ENCODE measurements at places on chromosomes 2 and 18.

DNA sequence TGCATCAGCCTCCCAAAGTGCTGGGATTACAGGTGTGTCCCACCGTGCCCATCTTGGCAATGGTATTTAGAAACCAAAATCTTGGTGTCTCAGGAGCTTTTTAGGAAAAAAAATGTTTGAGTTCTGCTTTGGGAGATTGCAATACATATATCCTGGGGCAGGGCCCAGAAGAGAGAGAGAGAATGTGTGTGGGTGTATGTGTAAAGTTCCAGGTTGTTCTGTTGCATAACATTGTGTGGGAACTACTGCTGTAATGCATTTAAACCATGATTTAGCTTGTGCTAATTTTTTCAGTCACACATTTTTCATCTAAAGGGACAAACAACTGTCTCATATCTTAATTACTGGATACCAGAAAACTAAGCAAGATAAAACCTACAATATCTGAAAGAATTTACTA lies 70.8 kb upstream of the NABP1 start:
- DNase-seq, result no peak

- no peak for DNase-seq
Observed at GRCh38 chr2:147548451-147548850, 296.4 kb upstream of the ACVR2A start.

- DNase-seq, result no peak
Observed at GRCh38 chr2:8684540-8684877, 2.7 kb downstream of the ID2 start.

GRCh38 chr2:23221236-23221635 lies 163.7 kb upstream of the KLHL29 start:
- no peak for DNase-seq

DNA sequence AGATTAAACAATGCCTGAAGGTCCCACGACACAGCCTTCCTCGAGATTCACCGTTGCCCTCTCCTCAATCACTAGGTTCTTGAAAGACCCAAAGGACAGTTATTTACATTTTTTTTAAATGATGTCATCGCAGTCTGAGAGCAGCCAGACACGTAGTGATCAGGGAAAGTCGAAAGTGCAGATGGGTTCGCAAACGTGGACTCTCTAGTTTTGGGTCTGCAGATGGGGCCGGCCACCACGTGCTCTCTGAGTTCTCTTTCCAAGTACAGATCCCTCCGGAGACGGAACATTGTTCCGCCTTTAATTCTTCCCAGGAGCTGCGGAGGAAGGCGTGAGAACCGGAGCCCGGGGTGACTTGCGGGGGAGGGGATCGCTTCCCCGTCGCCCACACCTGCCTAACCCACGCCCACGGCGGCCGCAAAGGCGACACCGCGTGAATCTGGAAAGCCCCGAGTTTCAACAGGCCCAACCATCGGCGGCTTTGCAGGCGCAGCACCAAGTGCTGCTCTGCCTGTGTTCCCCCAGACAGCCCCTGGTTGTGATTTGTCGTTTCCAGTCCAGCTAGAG lies 54.3 kb downstream of the PKDCC start:
- DNase-seq, result no peak

- no peak for DNase-seq
Observed at GRCh38 chr18:70931942-70932814, 643.3 kb downstream of the SOCS6 start.

DNA sequence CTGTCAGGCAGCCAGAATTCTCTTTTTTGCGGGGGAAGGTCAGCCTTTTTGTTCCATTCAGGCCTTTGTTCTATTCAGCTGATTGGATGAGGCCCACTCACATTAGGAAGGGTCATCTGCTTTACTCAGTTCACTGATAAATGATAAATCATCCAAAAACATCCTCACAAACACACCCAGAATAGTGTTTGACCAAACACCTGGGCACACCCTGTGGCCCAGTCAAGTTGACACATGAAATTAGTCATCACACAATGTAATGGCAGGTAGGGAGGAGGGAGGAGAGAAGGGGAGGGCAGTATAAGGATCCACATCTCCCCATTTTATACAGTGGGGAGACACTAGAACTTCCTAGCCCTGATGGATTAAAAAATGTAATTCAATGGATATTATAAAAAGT lies 8.3 kb upstream of the RMC1 start:
- no peak for DNase-seq

- no peak for DNase-seq
Observed at GRCh38 chr18:21433436-21433835, 167.1 kb downstream of the ESCO1 start.

GRCh38 chr18:45726603-45727002 lies 2.6 kb downstream of the SLC14A1 start:
- DNase-seq, result no peak

GRCh38 chr2:47617523-47618271 lies 165.2 kb upstream of the MSH6 start:
- no peak for DNase-seq

- no peak for DNase-seq
Observed at GRCh38 chr18:77140439-77141109, 8.0 kb upstream of the MBP start.

- DNase-seq, result no peak
Observed at GRCh38 chr2:195505701-195506100, 151.3 kb upstream of the SLC39A10 start.

- no peak for DNase-seq
Observed at GRCh38 chr2:126889071-126889470, 9.6 kb upstream of the TEX51 start.

- DNase-seq, result no peak
Observed at GRCh38 chr2:219308142-219309101, 779 bp downstream of the PTPRN start.

DNA sequence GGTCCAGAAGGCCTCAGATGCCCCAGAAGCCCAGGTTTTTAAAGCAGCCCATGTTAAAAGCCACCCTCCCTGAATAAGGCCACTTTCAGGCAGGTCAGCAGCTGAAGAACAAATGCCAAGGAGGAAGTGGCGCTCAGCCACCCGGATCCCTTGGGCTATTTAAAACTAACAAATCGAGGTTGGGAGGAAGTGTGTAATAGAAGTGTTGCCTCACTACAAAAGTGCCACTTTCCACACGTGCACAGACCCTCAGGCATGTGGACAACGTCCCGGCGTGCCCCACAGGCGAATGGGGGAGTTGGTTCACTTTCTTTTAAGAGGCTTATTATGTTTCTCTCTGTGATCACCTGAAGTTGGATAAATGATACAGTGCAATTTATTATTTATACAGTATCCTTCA lies 173.8 kb upstream of the SALL3 start:
- DNase-seq, result no peak

DNA sequence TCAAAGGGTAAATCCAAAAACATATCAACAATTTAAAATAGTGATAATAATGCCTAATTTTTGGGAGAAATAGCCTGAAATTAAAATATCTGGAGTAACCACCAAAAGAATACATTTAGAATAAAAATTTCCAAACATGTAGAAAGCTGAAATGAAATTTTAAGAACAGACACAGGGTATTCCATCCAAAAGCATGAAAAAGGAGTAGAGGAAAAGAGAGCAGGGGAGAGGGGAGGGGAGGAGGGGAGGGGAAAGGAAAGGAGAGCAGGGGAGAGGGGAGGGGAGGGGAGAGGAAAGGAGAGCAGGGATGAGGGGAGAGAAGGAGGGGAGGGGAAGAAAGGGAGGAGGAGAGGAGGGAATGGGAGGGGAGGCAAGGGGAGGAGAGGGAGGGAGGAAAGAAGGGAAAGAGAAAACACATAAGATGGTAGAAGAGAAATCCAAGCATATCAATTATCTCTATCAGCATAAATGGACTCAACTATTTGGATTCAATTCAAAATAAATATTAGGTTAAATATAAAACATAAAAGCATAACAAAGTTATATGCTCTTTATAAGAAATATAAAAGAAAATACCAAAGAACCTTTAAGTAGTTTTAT lies 141.1 kb downstream of the ZNF385B start:
- DNase-seq, result no peak

- no peak for DNase-seq
Observed at GRCh38 chr18:23038712-23039111, 96.6 kb upstream of the CABLES1 start.

DNA sequence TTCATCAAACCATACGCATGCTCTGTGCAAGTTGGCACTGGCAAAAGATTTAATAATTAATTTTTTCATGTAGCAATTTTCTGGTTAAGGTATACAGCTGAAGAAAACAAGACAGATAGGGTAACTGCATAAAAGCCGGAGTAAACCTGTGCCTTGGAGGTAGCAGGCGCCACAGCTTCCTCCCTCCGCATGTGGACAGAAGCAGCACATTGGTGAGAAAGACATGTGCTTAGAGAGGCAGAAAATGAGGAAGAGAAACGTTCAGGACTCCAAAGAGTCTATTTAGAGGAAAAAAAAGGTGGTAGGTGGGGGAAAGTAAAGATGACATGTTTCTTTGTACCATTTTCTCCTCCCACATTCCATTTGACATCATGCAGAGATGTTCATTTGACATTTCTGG lies 9.3 kb downstream of the ST6GAL2 start:
- DNase-seq, result no peak

DNA sequence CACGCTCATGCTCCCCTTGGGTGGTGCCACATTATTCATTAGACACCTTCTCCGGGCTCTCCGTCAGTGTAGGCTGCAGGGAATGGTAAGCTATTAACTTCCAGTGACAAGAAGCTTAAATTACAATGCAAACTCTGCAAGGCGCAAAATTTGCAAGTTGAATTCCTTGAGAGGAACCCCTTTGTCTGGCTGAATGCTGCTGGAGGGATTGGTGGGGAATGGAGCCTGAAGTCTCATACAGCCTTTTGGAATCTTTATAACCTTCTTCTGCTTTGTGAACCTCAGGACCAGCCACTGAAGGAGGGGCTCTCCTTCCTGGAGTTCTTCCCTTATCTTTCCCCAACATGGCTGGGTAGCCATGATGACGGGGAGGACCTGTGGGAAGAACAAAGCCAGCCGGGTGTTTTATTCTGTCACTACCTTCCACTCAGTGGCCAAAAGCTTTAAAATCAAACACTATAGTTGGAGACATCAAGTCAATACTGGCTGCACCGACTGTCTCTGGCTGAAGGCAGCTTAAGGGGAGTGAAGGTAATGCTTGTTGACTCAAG lies 220.9 kb upstream of the EPHA4 start:
- no peak for DNase-seq

GRCh38 chr2:41990688-41991087 lies 57.1 kb upstream of the PKDCC start:
- DNase-seq, result no peak

- DNase-seq, result no peak
Observed at GRCh38 chr2:71813807-71814470, 333.7 kb downstream of the CYP26B1 start.

GRCh38 chr2:173205375-173205774 lies 129.7 kb downstream of the MAP3K20 start:
- no peak for DNase-seq

DNA sequence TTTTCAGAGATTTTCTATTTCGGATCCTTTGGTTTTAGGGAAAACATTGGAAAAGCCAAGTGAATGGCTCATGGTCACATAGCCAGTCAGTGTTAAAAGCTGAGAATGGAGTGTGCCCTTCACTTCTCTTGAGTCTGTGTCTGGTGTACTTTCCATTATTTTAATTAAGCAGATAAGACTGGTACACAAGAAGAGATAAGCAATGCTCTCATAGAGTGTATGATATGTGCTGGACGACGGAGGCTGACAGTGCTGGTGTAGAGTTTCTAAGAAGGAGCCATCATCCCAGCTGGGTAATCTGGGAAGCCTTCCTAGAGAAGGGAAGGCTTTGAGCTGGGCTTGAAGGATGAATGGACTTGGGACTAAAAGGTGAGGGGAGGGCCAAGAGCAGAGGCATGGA lies 93.3 kb downstream of the SPTBN1 start:
- no peak for DNase-seq

DNA sequence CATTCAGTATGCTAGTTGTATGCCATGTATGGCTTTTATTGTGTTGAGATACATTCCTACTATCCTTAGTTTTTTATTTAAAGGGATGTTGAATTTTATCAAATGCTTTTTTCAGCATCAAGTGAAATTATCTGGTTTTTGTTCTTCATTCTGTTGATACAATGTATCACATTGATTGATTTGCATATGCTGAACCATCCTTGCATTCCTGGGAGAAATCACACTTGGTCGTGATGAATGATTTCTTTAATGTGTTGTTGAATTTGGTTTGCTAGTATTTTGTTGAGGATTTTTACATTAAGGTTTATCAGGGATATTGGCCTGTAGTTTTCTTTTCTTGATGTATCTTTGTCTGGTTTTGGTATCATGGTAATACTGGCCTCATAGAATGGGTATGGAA lies 49.7 kb downstream of the CD28 start:
- DNase-seq, result no peak

- no peak for DNase-seq
Observed at GRCh38 chr2:20052861-20053281, 1.4 kb upstream of the LAPTM4A start.

DNA sequence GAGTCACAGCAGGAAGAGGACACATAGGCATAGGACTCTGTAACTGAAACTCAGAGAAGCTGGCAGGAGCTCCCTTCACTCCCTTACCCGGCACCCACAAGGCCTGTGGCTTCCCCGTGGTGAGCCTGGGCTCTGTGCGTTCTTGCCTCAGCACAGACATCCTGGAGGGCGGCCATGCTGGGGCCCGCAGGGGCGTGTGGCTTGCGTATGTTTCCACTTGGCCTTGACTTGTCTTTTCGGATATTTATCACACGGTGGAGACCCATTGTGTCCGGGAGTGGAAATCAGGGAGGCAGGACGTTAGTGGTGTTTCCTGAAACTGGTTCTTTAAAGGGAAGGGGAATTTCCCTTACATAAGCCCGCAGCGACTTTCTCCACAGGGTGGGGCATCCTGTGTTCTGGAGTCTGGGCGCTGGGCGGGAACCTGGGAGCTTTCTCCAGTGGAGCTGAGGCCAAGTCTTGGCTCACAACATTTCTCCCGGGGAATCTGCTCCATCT lies 49.9 kb upstream of the EML6 start:
- no peak for DNase-seq

DNA sequence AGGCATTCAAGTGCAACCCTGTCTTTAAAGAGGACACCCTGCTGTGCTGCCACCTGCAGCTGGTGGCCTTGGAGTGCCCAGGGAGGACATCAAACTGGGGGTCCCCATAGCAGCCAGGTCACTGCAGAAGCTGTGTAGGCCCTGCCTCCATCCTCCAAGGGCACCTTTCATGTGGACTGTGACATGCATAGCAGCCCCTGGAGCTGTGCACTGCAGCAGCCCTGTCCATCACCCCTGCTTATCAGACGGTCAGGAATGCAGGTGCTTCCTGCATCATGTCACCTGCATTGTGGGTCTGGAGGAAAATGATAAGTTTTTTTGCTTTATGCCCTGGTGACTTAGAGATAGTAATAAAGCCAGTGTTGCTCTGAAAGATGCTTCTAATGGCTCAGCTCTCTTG lies 155.7 kb downstream of the DYSF start:
- DNase-seq, result no peak

GRCh38 chr18:25247725-25248124 lies 104.2 kb downstream of the ZNF521 start:
- no peak for DNase-seq

- no peak for DNase-seq
Observed at GRCh38 chr2:40458271-40458794, 6.4 kb upstream of the SLC8A1 start.

DNA sequence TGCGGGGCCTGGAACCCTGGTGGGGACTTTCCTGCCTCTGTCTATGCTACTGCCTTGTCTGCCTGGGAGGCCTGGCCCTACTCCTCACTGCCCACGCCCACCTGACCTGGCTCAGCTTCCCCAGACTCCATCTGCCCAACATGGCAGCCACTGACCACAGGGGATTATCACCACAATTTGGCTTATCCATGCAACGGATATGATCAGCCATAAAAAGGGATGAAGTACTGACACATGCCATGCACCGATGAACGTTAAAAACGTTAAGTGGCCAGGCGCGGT lies 5.9 kb upstream of the KCNF1 start:
- DNase-seq, result no peak
